ENCODE measurements at places on chromosomes 13 and 19.

DNA sequence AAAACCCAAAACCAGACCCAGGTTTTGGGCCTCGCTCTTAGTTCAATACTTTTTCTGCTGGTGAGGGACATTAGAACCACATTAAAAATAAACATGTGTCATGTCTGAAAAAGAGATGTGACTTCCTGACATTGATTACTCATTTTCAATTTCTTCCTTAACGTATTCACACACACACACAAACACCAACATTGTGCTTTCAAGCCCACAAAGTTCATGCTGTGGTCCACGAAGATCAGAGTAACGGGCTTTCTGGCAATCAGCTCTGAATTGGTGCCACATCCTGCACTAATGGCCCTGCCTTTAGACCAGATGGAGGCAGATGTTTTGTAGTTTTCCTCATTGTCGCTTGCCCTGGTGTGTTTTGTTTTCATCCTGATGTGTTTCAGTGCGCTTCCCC is 47.9 kb upstream of the POMP start:
- peak; percentile 83 for DNase-seq

DNA sequence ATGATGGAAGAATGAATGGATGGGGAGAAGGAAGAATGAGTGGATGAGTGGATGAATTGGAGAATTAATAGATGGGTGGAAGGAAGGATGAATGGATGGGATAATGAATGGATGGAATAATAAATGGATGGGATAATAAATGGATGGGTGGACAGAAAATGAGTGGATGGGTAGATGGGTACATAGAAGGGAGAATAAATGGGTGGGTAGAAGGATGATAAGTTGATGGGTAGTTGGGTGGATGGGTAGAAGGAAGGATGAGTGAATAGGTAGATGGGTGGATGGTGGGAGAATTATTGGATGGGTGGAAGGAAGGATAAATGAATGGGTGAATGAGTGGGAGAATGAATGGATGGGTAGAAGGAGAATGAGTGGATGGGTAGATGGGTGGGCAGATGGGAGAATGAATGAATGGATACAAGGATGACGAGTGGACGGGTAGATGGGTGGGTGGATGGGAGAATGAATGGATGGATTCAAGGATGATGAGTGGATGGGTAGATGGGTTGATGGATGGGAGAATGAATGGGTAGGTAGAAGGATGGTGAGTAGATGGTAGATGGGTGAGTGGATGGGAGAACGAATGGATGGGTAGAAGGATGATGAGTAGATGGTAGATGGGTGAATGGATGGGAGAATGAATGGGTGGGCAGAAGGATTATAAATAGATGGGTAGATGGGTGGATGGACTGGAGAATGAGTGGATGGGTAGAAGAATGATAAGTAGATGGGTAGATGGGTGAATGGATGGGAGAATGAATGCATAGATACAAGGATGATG is 15.9 kb downstream of the VSTM2B start:
- DNase-seq = no peak

GRCh38 chr19:19260417-19261214 is 12.5 kb downstream of the TM6SF2 start:
- no peak for DNase-seq

- DNase-seq = no peak
Observed at GRCh38 chr13:21663197-21663596, 7.7 kb upstream of the FGF9 start.

GRCh38 chr13:113408562-113408961 is 44.6 kb upstream of the GRTP1 start:
- no peak for DNase-seq

- DNase-seq = no peak
Observed at GRCh38 chr19:55459551-55459949, 1.9 kb downstream of the ISOC2 start.

- no peak for DNase-seq
Observed at GRCh38 chr13:24644036-24644435, 36.2 kb upstream of the ATP12A start.

GRCh38 chr19:1265615-1266128 is 3.5 kb upstream of the CIRBP start:
- DNase-seq = no peak

Data from Jurkat, Clone E6-1 (cell line).